Stimulated activated CD4-positive, alpha-beta T cell treated with anti-CD3 and anti-CD28 coated beads, TNF-alpha, amount 100 ng/mL, for 24 hours (primary cell): ENCODE measurements at places on chromosomes 12 and 14.

DNA sequence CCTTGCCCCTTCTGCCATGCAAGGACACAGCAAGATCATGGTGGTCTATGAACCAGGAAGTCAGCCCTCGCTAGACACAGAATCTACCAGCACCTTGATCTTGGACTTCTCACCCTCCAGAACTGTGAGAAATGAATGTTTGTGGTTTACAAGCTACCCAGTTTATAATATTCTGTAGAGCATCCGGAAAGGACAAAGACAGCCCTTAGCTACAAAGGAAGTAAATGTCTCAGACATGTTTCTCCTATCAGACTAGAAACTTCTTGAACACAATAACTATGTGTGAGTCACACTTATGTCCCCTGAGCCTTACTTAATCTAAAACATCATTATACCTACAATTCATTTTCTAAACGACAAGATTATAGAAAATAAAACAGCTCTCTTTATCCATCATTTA lies 176.7 kb downstream of the KLHL28 start:
- no peak for DNase-seq

DNA sequence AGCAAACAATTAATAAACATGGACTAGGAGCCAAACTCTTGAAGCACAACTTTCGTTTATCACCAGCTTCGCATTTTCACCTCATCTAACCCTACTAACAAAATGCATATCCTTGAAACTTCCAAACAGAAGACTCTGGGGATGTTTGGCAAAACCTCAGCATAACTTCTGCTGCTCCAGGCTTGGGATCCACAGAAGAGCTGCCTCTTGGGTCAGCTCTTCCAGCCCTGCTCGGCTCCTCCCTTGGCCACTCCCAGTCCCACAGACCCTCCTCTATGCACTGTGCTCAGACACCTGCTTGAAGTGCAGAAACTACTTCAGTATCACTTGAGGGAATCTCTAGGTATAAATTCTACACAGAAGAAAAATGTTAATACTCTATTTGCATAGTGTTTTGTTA lies 110.0 kb upstream of the AMIGO2 start:
- DNase-seq, result no peak

DNA sequence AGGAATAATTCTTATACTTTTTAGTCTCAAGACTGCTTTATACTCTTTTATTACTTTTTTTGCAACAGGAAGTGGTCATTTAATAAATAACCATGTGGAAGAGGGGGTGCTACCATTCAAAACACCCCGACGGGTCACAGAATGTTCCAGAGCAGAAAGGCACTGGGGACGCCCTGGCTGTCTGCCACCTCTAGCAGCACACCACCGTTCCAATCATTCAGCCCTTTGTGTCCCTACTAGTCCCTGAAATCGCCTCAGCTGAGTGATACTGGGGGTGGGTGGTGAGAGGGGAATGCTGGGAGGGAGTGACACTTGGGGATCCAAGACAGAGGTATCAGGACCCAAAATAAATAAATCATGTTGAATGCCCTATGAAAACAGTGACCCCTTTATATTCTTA lies 52.4 kb downstream of the MON2 start:
- no peak for DNase-seq

GRCh38 chr14:68938271-68939150 lies 40.6 kb downstream of the ACTN1 start:
- no peak for DNase-seq

- no peak for DNase-seq
Measured at GRCh38 chr12:102814691-102815367, 102.2 kb downstream of the PAH start.

GRCh38 chr12:3833670-3834310 lies 39.4 kb downstream of the PARP11 start:
- DNase-seq, result no peak

GRCh38 chr12:105083551-105084105 lies 630 bp downstream of the ALDH1L2 start:
- DNase-seq, result no peak

GRCh38 chr12:110245369-110245772 lies 35.7 kb upstream of the ATP2A2 start:
- DNase-seq, result peak; percentile 46

DNA sequence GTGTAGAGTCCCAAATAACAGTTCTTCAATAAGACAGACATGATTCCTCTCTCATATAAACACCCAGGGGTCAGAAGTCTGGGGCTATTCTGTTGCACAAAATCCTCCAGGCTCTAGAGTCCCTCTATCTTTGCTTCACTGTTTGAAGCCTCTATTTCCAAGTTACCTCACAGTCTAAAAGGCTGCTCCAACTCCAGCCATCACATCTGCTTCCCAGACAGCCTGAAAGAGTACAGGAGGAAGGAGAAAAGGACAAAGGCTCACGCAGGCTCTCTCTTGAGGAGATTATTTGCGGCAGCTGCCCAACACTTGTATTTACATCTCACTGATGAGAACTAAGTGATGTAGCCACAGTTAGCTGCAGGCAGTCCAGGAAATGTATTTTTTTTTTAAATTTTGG lies 6.4 kb downstream of the PAPLN start:
- DNase-seq, result no peak

GRCh38 chr12:120125792-120126634 lies 9.5 kb upstream of the RAB35 start:
- no peak for DNase-seq

DNA sequence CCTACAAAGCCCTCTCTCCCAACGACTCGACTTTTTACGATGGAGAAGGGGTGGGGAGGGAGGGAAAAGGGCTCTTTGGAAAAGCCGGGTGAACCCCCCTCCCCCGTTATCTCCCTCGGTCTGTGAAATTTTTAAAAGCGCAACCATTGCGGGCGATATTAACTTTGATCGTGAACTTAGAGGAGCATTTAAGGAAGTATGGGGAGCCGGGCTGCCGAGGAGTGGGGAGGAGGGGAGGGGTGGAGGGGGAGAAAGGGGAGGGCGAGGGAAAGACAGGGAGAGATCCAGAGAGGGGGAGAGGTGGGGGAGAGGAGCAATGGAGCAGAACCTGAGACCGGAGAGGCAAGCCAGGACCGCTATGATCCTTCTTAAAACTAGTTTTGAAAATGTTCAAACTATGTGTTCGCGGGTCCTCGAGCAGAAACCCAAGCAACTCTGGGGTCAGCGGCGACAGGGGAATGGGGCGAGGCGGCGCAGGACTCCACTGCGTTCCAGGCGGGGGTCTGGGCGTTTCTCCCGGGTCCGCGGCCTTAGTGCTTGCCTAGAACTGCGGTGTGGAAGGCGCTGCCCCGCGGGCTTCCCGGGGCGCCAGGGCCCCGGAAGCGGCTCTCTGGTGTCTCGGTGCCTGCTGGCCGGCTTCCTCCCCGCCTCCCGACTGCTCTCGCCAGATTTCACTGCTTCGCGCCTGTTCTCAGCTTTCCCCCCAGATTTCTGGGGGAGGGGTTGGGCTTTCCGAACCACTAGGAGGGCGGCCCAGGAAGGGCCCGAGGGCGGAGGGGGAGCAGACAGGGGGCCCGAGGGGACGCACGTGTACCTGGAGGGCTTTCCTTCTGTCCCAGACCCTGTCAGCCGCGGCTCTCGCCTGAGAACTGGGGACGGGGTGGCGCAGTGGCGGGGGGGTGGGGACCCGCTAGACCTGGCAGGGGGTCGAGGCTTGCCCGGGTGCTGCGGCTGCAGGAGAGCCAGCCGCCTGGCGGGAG lies at the start of gene HOTAIR:
Gene HOTAIR, minus strand, starts transcription at position 871 of the 980 bp plus-strand sequence.
- no peak for DNase-seq

DNA sequence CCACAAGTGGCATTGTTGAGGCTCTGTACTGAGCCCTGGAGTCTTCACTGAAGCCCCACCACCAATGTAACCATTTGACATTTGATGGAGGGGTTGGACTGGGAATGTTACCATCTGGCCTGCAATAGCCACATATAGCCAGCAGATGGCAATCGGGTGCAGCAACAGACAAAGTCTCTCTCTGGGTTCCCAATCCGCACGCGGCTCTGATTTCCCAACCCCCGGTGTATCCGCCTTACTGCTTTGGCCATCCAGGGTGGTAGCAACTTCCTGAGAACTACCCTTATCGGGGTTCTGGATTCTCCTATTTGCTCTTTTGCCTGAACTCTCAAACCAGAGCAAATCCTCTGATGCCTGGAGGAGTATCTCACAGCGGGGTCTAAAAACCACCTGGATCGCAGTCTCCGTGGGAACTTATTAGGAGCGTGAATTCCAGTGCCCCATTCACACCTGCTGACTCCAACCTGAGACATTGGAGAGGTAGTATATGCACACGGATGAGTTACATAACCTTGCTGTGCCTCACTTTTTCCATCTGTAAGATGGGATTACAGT lies 14.2 kb downstream of the VRTN start:
- DNase-seq, result peak; percentile 33
